CD4-positive, alpha-beta T cell treated with Interleukin-4 for 4 hours (primary cell): ENCODE measurements at places on chromosomes 11 and 22.

- no peak for DNase-seq
These were observed 8.9 kb downstream of the TTC28 start for GRCh38 chr22:28670756-28671155.

- no peak for DNase-seq
These were observed 399.2 kb upstream of the NARS2 start for GRCh38 chr11:78973876-78974275.

- no peak for DNase-seq
These were observed 18.8 kb downstream of the SNX19 start for GRCh38 chr11:130897262-130898182.

- no peak for DNase-seq
These were observed 37.0 kb downstream of the KREMEN1 start for GRCh38 chr22:29109822-29110221.

DNA sequence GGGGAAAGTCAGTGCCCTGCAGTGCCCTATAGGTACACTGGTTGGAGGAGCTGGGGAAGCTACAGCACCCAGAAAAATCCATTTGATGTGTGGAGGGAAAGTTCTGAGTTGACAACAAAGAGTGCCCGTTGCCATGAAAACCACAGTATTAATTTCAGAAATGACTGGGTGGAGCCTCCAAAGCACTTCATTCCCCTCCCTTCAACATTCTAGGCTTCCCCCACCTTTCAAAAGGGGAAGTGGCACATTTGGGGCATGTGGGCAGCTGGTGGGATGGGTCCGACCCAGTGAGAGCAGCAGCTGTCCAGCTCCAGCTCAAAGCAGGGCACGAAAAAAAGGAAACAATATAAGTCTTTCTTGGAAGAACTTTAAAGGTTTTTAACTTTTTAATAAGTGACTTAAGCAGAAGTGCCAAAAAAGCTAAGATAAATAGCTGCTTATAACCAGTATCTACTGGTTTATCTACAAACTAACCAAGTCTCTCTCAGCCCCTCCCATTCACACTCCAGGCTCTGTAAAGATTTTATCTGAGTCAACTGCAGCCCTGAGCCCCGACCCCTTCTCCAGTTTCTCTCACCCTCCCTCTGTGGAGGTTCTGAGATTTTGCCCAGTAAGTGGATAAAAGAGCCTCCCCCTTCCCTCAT lies 9.0 kb upstream of the AHNAK start:
- DNase-seq: peak; percentile 95

DNA sequence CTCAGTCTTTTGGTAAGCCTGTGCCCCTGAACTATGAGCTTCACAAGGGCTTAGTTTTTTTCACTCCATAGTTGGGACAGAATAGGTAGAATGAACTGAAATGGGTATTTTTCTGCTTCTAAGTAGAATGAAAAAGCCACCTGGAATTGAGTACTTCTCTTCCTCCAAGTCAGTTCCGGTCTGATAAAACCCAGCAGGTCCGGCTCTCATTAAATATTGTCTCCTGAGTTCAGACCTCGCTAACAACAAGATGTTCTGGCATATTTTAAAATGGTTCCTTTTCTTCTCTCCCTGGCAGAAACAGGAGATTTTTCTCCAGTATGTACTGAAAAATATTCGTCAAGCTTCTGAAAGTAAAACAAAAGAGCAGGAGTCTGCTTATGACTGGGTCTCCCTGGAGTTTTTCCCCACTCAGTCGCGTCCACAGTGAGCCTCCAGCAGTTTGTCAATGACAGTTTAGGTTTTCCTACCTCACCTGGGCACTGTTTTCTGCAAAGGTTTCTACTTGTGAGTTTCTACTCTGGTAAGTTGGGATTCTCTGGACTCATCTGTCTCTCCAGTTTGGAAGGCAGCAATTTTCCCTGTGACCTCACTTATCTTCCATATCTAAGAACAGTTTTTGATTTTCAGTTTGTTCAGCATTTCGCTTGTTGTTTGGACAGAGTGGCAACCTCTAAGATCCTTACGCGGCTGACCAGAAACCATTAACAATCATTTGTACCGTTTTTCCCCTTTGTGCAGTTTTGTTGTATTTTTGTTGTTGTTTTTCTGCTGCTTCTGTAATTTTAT lies 868.0 kb downstream of the METTL15 start:
- DNase-seq: no peak

DNA sequence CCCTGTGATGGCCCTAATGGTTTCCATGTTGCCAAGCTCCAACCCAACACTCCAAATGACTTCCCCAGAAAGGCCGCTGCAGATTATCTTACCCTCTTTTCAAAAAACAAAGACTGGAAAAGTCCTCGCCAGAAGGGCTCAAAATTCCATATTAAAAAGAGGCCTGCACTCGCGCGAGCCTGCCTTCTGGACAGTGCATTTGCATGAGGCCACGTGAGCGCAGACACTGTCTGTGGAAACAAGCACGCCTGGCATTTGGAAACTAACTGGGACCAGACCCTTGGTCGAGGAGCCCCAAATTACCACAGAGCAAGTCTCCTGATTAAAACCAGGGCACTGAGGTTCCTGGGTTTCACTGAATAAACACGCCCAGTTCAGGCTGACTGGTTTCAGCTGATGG lies 42.9 kb downstream of the ABTB2 start:
- DNase-seq: no peak

- no peak for DNase-seq
These were observed 3.4 kb upstream of the PTPN5 start for GRCh38 chr11:18794956-18795355.

GRCh38 chr11:95547976-95548375 lies 241.6 kb downstream of the FAM76B start:
- peak; percentile 11 for DNase-seq

DNA sequence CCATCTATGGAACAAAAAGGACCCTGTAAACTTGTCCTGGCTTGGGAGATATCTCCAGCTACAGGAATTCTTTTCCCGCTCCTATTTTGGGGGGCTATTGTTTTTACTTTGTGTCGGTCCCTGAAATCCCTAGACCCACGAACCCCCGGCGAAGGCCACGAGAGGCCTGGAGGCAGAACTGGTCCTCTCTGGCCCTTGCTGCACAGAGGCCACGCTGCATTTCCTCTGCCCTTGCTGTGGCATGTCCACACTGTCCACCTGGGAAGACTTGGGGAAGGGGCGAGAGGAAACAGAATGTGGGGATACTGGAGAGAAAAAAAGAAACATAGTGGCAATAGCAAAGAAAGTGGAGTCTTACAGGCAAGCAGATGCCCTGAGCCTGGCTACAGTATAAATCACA lies 2.3 kb upstream of the ANO1 start:
- DNase-seq: no peak

DNA sequence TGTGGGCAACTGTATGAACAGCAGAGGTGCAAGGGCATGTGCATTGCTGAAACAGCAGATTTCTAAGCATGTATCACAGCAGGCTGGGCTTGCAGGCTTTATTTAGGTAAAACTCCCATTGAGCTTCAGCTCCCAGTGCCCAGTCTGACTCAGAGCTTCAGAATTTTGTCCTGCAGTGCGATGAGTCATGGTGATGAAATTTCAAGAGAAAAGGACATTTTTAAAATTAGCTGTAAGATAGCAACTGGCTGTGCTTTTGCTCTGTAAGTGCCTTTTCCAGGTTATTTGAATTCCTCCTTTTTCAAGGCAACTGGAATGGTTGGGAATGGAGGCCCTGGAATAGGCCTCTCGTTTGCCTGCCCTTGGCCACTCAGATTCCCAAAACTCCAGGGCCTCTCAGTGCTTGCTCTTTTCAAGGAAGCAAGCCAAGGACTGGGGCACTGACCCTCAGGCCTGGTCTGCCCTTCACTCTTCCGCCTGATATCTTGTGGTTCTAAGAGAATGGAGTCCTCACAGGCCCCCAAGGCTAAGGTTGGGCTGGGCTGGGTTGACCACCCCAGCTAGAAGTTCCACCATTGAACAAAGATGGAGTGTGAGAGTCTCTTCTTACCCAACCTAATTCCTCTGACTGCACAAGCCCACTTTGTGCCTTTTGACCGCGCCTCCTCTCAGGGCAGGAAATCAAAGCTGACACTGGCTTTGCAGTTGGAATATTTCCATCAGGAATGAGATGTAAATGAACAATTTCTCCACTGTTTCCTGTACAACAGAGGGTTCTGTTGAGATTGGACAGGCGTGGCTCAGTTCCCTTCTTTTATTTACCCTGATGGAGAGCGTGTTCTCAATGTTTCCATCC lies 59.5 kb upstream of the PRSS23 start:
- DNase-seq: no peak

DNA sequence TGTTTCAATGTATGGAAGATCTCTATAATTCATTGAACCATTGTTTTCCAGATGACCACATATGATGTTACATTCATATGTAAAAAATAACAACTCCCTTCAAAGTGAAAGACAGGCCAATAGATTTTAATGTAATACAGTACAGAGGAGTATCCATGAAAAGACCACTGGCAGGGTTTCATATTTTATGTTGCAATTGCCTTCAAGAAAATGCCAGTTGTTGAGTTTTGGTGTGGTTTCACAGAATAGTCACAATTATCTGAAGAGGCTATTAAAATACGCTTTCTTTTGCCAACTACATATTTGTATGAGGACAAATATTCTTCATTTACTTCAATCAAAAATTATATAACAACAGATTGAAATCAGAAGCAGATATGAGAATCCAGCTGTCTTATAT lies 14.3 kb downstream of the AMOTL1 start:
- no peak for DNase-seq

- DNase-seq: no peak
These were observed 45.4 kb downstream of the OR4C46 start for GRCh38 chr11:54558407-54558806.

GRCh38 chr11:118398791-118399559 lies 2.4 kb upstream of the ATP5MG start:
- peak; percentile 88 for DNase-seq

GRCh38 chr22:47421846-47422245 lies 659.4 kb downstream of the TBC1D22A start:
- DNase-seq: no peak

DNA sequence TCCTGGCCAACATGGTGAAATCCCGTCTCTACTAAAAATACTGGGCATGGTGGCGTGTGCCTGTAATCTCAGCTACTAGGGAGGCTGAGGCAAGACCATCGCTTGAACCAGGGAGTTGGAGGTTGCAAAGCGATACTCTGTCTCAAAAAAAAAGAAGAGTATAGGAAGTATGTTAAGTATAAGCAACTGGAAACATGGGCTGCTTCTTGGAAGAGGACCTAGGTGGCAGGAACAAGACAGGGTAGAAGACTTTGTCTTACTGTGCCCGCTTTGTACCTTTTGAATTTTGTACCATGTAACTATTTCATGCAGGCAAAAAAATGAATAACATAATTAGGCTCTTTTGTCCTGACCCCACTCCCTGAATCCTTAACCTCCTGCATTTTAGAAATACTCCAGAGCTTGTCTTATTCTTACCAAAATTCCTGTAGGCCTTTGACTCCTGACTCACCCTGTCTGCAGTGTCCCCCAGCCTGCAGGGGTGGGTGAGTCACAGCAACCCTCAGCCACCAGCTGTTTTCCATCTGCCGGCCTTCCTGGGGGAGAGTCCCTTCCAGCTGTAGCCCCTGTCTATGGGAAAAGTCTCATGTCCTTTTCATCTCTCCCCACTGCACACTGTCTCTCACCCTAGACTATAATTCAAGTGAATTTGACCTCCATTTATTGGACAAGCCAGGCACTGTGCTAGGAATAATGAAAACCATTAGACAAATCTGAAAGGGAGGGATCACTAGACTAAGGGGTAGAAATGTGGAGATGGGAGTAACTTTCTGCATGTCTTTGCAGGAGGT lies 41.8 kb downstream of the TXN2 start:
- no peak for DNase-seq

DNA sequence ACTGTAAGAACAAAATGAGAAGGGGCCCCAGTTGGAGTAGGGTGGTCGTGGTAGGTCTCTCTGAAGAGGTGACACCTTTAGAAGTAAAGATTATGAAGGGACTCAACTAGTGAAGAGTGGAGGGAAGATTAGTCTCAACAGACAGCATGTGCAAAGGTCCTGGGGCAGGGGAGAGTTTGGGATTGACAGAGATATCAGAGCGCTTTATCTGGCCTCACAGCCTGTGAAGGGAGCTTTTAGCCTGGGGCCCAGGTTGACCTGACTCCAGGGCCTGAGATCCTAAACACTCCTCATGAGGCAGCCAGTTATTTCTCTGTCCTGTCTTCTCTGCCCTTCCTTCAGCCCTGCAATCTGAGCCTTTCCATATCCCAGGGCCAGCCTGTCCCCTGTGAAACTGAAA lies 16.2 kb downstream of the FGF3 start:
- no peak for DNase-seq

DNA sequence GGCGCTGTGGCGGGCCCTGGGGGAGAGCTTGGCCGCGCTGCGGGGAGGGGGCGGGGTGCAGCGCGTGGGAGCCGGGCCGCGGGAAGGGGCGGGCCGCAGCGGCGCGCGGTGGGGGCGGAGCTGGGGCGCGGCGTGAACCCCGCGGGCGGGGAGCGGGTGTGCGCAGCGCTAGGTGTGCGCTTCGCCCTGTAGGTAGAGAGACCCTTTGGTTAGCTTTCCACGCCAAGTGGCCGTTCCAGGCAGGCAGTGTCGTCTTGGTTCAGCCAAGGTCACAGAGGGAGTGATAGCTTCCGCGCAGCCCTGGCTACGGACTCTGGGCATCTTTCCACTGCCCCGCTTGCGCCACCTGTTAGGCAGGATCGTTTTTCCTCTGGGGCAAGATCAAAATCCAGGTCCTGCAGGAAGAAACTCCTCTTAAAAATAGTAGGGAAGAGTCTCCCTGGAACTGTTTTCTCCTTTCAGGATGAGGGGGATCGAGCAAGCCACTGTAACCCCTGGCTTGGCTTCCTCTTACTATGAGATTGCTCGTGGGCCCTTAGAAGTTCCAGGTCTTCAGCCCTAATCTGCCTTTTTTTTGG lies 434 bp downstream of the BANF1 start:
- DNase-seq: no peak

- peak; percentile 29 for DNase-seq
These were observed 1.1 kb downstream of the TAF1D start for GRCh38 chr11:93740031-93740729.

- peak; percentile 83 for DNase-seq
These were observed 4.8 kb downstream of the SDF2L1 start for GRCh38 chr22:21646608-21647590.

- DNase-seq: no peak
These were observed 7.8 kb upstream of the DKK3 start for GRCh38 chr11:12016246-12016645.

GRCh38 chr11:30358536-30358935 lies 35.6 kb downstream of the ARL14EP start:
- DNase-seq: no peak

GRCh38 chr22:50465066-50465930 lies 9.5 kb downstream of the SBF1 start:
- DNase-seq: no peak

DNA sequence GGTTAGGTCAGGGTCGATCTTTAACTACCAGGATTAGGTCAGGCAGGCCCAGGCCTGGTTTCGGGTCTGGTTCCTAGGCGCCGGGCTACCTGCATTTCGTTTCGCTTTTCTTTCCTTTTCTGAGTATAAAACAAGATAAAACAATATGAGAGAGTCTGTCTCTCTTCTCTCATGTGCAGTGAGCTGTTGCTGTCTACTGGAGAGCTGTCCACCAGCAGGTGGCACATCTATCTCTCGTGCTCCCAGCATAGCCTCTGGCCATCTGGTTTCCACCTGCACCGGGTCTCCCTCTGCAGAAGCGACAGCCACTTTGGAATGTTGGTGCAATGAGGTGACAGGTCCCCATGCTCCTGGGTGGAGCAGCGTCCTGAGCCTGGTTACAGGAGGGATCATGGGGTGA lies 27.6 kb downstream of the RIBC2 start:
- DNase-seq: peak; percentile 21

GRCh38 chr22:28075358-28075981 lies 156.4 kb upstream of the PITPNB start:
- no peak for DNase-seq
